Activated T-helper 2 cell treated with anti-CD3 and anti-CD28 coated beads, Interferon-gamma antibody, Interleukin-2, Interleukin-4, amounts not matched to agents 10 μg/mL and 5 μg/mL and 100 μg/mL, durations not matched to agents 14 hours and 24 hours and 36 hours (primary cell): ENCODE measurements at places on chromosomes 2 and 18. TPM values are rescaled to one million over a fixed set of nuclear protein-coding genes. Genes with fewer than 3 reads are reported as not detected.

SRD5A2 gene
- not detected in 2 replicates for total RNA-seq

DNA sequence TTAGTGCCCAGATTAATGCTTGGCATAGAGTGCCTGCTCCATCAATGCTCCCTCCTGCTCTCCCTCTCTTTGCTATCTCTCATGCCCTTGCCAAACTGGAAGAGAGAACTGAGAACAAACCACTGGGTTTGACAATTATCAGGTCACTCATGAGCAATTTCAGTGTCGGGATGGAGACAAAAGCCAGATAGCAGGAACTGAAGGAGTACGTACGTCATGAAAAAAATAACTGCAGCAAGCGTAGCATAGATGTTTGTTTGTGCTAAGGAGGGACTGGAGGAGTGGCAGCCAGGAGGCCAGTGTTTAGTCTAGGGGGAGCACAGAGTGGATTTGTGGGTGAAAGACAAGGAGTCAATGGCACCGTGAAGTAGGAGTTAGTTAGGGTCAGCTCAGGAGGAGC lies 113.3 kb downstream of the POLE4 start:
- no peak overlapping the region for H3K4me3 ChIP-seq
- no peak overlapping the region for H3K27ac ChIP-seq
- H3K27me3 ChIP-seq, result no peaks in the 10 kb centered on the region
- no peak for DNase-seq
- H3K4me1 ChIP-seq, result no peaks in the 10 kb centered on the region

DNA sequence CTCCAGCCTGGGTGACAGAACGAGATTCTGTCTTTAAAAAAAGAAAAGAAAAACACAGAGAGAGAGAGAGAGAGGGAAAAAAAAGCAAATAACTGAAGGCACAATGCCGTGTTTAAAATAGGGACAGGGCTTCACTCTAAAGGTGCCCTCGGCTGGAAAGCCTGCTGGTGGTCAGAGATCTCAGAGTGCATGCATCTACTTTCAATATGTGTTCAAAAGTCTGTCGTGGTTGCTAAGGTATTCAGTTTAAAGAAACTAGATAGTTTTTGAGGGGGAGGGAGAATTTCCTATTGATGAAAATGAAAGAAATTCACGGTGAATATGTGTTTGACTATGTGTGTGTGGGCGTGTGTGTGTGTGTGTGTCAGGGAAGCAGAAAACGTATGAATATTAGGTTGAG lies 11.0 kb upstream of the CBLN2 start:
- no peak for DNase-seq
- no peaks in the 10 kb centered on the region for H3K27me3 ChIP-seq
- H3K36me3 ChIP-seq, result no peaks in the 10 kb centered on the region
- H3K27ac ChIP-seq, result no peak overlapping the region
- no peaks in the 10 kb centered on the region for H3K4me1 ChIP-seq

GRCh38 chr2:219020604-219021365 lies 20.5 kb downstream of the CFAP65 start:
- no peaks in the 10 kb centered on the region for H3K4me1 ChIP-seq
- H3K36me3 ChIP-seq, result no peaks in the 10 kb centered on the region
- no peaks in the 10 kb centered on the region for H3K27me3 ChIP-seq
- no peak overlapping the region for H3K4me3 ChIP-seq
- no peak for DNase-seq
- no peak overlapping the region for H3K27ac ChIP-seq

DNA sequence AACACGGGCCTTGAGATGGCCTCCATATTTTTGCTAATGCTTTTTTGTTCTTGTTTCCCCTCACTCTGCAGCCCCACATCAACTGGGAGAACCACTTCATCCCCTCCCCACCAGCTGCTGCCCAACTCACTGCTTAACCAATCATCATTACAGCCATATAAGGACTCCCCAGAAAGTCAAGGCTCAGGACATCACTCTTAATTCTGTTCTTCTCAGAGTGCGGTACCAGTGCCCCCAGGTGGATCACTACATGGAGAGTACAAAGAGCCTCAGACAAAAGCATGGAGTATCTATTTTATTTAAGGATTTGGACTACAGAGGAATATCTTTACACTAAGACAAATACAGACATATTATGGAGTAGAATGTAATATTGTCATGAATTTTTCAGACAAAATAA lies 340.6 kb downstream of the PAX3 start:
- no peak overlapping the region for H3K4me3 ChIP-seq
- H3K36me3 ChIP-seq, result no peaks in the 10 kb centered on the region
- no peaks in the 10 kb centered on the region for H3K27me3 ChIP-seq
- H3K27ac ChIP-seq, result no peak overlapping the region
- H3K4me1 ChIP-seq, result no peaks in the 10 kb centered on the region

GRCh38 chr2:34787341-34787740 lies 1188.2 kb upstream of the FAM98A start:
- DNase-seq, result no peak
- no peak overlapping the region for H3K4me3 ChIP-seq
- no peaks in the 10 kb centered on the region for H3K4me1 ChIP-seq
- no peaks in the 10 kb centered on the region for H3K36me3 ChIP-seq

GRCh38 chr2:46469116-46469515 lies 10.2 kb upstream of the TMEM247 start:
- H3K4me1 ChIP-seq, result peaks cover 4% of the 10 kb centered on the region
- peaks cover 15% of the 10 kb centered on the region for H3K27me3 ChIP-seq
- H3K27ac ChIP-seq, result no peak overlapping the region
- no peak for DNase-seq
- H3K36me3 ChIP-seq, result no peaks in the 10 kb centered on the region

DNA sequence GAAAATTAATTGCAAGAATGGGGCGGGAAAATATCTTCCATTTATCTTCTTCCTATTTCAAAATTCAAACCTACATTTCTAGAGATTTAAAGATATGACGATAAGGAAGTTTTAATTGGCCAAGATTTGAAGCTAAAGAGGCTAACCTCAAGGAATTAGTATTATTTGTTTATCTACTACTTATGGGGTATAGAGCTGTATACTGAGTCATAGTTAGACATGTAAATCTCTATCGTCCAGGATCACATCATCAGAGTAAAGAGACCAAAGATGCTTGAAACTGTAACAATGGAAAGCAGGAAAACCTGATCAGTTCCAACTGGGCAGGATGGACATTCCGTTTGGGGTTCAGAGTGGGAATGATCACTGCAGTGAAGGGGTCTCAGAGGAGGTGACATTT lies 95.2 kb upstream of the KLF7 start:
- no peak overlapping the region for H3K4me3 ChIP-seq
- no peak for DNase-seq
- no peak overlapping the region for H3K27ac ChIP-seq
- no peaks in the 10 kb centered on the region for H3K36me3 ChIP-seq
- no peaks in the 10 kb centered on the region for H3K27me3 ChIP-seq
